ENCODE measurements at places on chromosomes 6 and 20.

GRCh38 chr6:154579046-154579445, 68.6 kb upstream of the CNKSR3 start:
- no peak for DNase-seq

- no peak for DNase-seq
These were observed 19.3 kb downstream of the UQCC2 start for GRCh38 chr6:33692078-33692759.

DNA sequence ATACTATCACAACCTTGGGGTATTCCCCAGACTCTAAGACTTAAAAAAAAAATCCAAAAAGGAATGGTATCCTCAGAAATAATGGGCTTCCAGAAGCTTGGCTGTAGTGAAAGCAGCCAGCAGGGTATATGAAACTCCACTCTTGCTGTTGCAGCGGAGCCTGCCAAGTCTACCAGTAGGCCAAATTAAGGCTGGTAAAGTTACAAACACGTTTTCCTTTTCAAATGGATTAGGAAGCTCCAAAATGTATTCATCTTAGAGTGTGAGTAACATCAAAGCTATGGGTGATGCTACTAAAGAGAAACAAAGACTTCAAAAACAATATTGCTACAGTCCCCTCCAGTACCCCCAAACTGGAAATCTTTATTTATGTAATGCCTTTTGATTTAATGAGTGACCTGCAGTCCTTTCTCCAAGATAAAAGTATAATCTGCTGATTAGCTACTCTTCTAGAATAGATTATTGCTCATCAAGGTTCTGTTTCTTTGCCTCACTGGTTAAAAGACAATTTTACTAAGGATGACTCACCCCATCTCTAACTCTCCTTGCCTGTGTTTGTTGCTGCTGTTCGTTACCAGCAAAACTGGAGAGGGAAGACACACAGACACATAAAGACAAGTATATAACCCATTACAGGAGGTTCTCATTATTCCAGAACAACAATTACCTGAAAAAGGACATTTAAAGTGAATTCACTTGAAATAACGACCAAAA, 84.9 kb downstream of the BTBD9 start:
- DNase-seq, result no peak

DNA sequence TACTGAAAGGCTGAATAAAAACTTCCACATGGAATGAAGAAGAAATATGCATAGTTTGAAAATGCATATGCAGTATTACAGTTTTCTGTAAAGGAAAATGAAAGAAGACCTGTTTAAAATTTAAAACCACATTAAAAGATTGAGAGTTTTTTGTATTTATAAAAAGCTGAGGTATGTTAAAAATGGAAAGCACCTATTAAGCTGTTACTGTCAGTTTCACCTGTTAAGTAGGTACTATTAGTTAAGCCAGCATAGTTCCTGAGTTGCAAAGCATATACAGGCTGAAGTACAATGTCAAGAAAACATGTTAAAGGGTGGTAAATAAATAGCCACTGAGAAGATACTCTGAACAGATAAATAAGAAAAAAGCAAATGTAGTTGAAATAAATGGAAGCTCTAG, 69.9 kb downstream of the ATXN1 start:
- no peak for DNase-seq

DNA sequence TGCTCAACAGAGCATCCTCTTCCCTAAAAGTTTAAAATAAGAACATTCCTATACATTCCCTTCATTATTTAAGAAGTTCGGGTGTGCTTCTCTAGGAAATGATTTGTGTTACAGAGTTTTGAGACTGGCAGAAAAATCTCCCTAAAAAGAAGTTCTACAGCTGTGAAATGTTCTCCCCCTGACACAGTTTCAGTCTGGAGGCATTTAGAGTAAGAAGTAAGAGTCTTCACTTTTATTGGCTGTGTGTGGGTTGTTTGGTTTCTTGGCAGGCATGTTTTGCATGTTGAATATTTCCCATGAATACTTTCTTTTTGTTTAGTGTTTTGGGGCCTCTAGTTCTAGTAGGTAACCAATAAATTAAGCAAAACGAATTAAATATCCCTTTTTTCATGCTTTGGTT, 195.9 kb downstream of the TENT5A start:
- DNase-seq, result no peak

DNA sequence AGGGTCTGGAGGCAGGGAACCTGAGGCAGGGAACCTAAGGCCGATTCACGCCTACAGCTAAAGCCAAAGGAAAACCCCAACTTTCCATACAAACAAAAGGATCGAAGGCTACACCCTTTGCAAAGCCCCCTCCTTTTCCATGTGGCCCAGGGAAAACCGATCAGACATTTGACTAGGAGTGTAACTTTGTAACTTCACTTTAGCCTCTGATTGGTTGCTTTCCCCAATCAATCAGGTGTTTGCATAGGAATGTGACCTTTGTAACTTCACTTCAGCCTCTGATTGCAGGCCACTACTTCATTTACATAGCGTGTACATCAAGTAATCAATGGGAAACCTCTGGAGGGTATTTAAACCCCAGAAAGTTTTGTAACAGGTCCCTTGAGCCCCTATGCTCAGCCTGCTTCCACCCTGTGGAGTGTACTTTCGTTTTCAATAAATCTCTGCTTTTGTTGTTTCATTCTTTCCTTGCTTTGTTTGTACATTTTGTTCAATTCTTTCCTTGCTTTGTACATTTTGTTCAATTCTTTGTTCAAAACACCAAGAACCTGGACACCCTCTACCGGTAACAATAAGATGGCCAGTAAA, 43.3 kb downstream of the CHD6 start:
- DNase-seq, result no peak

DNA sequence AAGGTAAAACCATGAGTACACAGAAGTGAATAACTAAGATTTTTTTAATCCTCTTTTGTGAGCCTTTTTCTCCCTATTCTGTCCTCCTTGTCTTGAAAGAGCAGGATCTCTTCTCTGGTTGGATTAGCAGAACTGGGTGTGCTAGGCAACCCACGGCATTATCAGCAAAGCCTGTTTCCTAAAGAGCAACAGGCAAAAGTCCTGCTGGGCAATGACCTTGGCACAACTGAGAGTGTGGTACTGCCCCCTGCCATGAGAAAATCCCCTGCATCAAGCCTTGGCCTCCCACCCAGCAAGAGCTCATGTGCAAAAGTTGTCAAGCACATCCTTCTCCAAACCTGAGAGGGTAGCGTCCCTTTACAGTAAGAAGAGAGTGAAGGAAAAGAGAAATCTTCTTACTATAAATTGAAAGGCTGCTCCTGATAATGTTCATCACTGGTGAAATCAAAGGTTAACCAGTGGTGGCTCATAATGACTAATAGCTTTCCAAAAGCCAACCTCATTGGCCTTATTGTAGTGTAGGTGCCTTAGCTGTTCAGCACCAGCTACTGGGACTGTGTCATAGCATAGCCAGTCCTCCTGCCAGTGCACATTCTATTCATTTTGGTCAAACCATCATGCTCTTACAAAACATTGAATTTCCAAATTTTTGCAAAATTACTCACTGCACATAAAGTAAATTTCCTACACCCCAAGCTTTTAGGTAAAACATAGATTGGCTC, 17.1 kb downstream of the KIF6 start:
- no peak for DNase-seq

GRCh38 chr20:64149141-64149540, 15.1 kb upstream of the MYT1 start:
- DNase-seq, result no peak

DNA sequence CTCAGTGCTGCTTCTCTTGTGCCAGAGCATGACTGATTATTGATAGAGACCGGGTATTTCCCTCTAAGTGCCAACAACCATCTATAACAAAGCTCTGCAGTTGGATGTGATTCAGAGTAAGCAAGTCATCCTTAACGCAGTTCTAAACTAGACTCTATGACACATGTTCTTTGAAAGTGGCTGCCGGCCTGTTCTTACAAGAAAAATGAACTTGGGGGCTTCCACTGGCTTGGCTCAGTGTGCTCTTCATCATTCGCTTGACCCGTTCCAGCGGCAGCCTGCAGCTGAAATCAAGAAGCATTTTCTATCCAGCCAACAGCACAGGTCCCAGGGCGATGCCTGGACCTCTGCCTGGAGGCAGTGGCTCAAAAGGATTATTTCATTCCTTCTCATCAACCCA, 29.8 kb downstream of the GFOD1 start:
- no peak for DNase-seq

DNA sequence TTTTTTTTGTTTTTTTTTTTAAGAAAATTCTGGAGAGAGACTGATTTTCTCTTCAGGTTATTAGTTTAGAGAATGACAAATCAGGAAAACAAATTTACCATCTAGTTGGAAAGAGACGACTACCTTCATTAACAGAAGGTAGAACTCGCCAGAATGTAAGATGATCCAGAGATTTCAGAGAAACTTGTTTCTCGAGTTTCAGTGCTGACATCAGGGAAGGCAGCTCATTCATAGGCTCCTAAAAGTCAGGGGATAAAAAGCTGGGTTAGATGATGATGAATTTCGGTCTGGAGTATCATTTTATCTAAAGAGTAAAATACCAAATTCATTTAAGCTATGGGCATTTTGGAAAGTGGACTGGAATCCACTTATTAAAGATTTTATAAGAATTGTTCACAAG, 27.9 kb downstream of the ZNF334 start:
- DNase-seq, result no peak

GRCh38 chr6:1724616-1725015, 114.9 kb downstream of the FOXC1 start:
- DNase-seq, result no peak

- DNase-seq, result no peak
These were observed 9.6 kb downstream of the MOXD1 start for GRCh38 chr6:132391391-132392269.

- DNase-seq, result no peak
These were observed 38.5 kb downstream of the COL12A1 start for GRCh38 chr6:75167325-75167724.

- no peak for DNase-seq
These were observed 51.1 kb downstream of the MYLIP start for GRCh38 chr6:16179970-16180431.

GRCh38 chr6:21005816-21006570, 471.7 kb downstream of the CDKAL1 start:
- DNase-seq, result no peak

- no peak for DNase-seq
These were observed 220.5 kb downstream of the ANKRD60 start for GRCh38 chr20:58007947-58008346.

DNA sequence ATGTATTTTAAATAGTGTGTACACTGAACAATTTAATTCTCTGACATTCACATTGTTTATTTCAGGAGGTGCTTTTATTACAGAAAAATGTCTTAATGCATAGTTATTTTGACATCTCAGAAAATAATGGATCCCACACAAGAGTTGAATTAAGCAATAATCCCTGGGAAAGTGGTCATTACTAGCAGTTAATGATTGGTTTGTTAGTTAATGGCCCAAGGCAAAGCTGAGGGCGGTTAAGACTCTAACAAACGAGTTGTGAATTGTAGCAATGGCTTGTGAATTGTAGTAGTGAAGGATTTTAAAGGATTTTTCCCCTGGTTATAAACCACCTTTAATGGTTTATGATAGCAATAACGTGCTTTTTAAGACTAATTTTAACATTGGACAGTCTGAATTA, 1316.0 kb upstream of the GJE1 start:
- DNase-seq, result no peak

GRCh38 chr20:57409672-57410397, 18.6 kb downstream of the RBM38 start:
- DNase-seq, result no peak

DNA sequence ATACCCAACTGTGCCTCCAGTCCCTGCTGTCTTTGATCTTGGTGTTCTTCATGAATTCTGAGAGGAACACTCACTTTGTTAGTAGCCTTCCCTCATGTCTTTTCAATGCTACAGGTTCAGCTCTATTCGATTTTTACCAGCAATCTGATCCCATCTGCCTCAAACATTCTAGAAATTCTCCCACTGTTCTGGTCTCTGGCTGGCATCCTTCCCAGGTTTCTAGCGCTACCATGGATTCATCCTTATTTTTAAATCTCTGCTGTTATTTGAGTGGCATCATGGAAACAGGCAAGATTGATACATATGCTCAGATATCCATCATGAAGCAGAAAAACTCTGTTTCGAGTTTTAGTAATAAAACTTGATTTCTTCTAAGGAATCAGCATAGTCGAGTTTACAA, 94.8 kb downstream of the GRM1 start:
- no peak for DNase-seq

DNA sequence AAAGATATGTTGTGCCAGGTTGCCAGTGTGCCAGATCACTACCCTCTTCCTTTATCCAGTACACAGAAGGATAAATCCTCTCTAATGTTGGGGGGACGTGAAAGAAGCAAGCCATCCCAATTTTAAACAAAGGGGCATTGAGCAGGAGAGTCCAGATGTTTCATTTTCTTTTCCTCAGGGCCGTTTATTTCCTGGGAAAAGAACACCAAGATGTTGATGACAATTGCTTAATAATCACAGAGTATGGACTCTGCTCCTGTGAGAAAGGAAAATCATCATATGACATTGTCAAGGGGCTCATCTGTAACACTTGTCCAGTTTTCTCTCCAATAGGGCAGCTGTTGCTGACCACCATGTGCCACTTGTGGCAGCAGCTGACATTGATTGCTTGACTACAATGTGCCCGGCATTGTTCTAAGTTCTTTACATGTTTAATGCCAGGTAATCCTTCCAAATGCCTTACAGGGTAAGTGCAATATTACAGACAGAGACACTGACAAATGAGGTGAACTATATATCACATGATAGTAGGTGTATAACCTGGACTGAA, 161.4 kb downstream of the CD109 start:
- no peak for DNase-seq

DNA sequence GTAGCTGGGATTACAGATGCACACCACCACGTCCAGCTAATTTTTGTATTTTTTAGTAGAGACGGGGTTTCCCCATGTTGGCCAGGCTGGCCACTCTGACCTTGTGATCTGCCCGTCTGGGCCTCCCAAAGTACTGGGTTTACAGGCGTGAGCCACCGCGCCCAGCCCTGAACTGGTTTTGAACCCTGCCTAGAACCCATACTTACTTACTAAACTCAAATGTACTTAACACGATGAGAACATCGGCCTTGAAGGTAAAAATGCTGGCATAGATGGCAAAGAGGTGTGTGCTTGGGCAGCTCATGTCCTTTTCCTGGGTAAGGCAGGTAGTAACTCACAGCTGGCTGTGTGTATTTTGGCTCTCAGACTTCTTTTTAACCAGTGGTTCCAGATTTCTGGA, 3.2 kb upstream of the ARMC12 start:
- no peak for DNase-seq

DNA sequence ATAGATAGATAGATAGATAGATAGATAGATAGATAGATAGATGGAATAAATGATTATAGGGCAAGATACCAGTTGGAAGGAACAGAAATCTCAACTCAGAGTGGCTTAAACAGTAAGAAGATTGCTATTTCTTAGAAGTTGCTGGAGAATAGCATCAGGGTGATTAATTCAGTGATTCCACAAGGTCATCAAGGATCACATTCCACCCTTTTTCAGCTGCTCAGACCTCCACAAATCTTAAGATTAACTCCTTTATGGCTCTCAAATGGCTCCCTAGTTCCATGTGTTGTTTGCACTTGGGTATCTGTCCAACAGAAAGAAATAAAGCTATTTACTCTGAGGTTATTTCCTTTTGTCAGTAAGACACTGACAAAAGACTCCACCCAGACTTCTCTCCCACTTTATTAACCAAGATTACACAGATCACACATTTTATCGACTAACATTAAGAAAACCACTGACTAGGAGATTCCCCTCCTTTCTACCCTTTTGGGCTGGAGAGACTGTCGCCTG, 68.3 kb upstream of the KIF16B start:
- DNase-seq, result no peak

All from NCI-H1436 treated with DMSO at 0.1 percent for 48 hours (cell line).